ENCODE measurements at places on chromosomes 5 and 9.
A peak's percentile ranks its signal among the peaks of the same experiment; 100 is the strongest.

- peak; percentile 52 for DNase-seq
Observed at GRCh38 chr5:123344816-123345426, 78.3 kb downstream of the CEP120 start.

DNA sequence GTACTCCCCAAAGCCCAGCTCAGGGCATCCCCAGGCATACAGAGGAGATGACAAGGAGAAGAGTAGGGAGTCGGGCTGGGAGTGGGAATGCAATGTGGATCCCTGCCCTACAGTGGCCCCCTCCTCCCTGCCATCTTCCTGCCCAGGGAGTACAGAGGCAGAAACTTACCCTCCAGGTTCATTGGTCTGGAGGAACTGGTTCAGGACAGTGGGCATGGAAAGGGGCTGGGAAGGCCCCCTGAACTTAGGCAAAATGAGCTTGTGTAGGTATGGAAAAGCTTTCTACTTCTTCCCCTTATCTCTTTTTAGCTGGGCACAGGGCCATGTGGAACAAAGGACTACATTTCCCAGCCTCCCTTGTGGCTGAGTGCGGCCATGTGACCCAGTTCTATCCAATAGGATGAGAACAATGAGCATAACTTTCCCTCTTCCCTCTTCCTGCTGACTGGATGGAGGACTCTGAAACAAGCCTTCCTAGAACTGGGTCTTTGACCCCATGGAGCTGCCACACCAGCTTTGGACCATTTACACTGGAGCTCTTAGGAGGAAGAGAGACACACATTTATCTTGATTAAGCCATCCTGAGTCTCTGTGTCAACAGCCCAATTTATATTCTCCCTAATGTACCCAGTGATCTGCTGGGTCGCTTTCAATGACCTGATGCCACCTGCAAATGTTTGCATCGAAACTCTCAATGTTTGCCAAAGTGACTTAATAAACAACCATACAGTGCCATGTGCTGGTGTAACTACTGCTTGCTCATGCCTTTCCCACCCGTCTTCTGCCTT is 25.0 kb upstream of the HMCN2 start:
- DNase-seq: peak; percentile 75

DNA sequence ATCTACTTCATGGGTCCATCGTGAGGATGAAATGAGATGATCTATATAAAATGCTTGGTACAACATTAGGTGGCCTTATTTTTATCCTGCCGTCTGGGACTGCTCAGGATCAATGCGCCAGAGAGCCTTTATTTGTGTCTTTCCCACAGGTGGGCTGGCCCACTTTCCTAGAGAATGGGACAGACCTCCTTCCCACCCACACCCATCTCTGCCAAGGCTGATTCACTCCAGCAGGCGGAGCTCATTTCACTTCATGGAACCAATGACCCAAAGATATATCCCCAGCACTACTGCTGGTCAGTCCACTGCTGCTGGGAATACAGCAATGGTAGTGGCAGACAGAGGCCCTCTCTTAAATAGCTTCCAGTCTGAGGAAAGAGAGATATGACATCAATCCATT is 35.7 kb downstream of the TGFBI start:
- DNase-seq: no peak

DNA sequence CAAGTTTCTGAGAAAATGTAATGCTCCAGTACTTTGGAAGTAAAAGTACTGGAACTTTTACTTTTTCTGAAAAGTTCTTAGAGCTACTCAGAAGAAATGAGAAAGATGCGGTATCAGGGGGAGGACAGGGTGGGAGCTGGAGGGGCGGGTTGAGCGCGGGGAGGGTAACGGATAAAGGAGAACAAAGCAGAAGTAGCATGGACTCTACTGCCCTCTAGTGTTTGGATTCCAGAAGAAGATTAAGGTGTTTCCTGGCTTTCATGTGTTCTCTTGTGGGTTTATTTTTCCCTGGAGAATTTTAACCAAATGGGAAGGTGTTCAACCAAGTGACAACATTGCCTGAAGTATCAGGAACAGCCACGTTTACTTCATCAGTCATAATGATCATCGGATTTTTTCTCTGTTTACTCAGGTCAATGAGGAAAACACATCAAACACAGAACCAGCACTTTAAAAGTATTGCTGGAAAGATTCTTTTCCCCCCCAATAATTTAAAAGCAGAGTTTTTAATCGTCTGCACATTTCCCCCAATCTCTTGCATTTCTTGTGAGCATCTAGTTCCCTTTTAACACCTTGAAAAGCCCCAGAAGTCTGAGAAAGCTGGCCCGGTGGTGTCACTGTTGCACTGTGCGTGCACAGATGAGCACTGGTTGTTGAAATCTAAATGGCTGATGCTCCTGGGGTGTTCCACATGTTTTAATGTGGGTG is 190.6 kb downstream of the MPDZ start:
- peak; percentile 55 for DNase-seq

DNA sequence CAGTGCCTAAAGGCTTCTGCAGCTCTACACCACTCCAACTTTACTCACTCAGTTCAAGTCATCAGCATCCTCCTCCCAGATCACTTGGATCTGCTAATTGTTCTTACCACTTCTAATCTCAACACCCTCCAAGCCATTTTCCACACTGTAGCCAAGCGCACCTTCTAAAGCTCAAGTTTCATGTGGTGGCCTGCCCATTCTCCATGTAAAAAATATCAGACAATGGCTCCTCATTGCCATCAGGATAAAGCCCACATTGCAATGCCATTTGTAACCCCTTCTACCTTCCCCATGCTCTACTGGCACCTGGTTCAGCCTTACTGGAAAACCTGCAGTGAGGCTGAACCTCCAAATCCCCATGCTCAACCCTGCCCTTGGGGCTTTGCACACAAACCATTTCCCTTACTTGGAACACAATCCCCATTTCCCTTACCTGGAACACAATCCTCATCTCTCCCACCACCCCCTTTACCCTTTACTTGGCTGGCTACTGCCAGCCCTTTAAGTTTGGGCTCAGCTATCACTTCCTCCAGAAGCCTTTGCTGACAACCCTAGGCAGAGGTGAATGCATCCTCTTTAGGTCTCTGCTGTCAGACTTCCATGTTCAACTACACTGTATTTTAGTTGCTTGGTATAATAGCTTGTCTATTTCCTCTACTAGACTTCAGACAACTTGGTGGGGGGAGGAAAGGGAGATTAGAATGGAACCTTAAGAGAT is 220.0 kb downstream of the TSSK1B start:
- DNase-seq: no peak

- peak; percentile 95 for DNase-seq
Observed at GRCh38 chr9:94945197-94946144, 219.0 kb downstream of the AOPEP start.

GRCh38 chr5:55580042-55580441 is 45.3 kb upstream of the PLPP1 start:
- DNase-seq: no peak

- peak; percentile 45 for DNase-seq
Observed at GRCh38 chr5:97528941-97529340, 345.9 kb upstream of the RIOK2 start.

GRCh38 chr9:123999661-124000060 is 11.9 kb upstream of the LHX2 start:
- no peak for DNase-seq

DNA sequence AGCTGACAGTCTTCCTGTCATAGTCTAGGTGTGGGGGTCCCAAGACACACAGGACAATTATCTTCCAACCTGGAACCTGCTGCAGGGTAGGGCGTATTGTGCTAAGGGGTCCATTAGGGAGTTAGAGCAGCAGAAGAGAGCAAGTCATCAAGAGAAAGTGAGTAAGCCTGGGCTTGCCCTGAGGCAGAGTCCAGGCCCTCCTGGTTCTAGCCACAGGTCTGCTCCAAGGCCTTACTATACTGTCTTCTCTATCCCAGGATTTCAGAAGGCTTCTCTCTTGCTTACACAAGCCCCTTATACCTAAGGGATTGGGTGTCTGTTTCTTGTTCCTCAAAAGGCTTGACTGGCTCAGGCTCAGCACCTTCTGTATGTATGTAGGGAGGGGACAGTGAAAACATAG is 7.7 kb downstream of the P4HA2 start:
- DNase-seq: no peak

GRCh38 chr5:158532739-158533138 is 567.0 kb downstream of the EBF1 start:
- DNase-seq: no peak

- DNase-seq: peak; percentile 80
Observed at GRCh38 chr5:134289509-134290113, 63.7 kb upstream of the PPP2CA start.

GRCh38 chr9:109574061-109574882 is 76.2 kb upstream of the PTPN3 start:
- DNase-seq: peak; percentile 64

All from iris pigment epithelial cell (primary cell).